ENCODE measurements at places on chromosomes 16 and 17. TPM values are rescaled to one million over a fixed set of nuclear protein-coding genes. Genes with fewer than 3 reads are reported as not detected.

The NHLRC4 gene
- polyA plus RNA-seq = 0.29 TPM

The CTRB1 gene
- not detected for polyA plus RNA-seq

The GRB7 gene
- polyA plus RNA-seq = not detected

DNA sequence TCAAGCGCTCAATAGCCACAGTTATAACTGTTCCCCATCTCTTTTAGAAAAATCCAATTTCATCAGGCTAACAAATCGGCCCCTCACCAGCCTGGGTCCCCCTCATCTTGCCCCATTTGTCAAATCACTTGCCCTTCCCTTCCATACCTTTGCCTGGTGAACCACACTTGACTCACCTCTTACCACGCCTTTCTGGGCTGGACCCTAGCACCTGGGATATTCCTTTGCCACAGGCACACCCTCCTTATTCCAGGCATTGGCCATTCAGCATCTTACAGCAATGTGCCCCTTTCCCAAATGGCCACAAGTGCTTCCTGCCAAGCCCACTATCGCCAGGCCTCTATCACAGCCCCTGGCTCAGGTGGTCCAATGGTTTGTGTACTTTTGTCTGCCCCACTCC, 14.9 kb downstream of the CMTM4 start:
- no peak overlapping the region for H3K27ac ChIP-seq
- H3K27me3 ChIP-seq = no peaks in the 10 kb centered on the region
- no peaks in the 10 kb centered on the region for H3K4me1 ChIP-seq
- H3K4me3 ChIP-seq = no peak overlapping the region
- no peaks in the 10 kb centered on the region for H3K36me3 ChIP-seq
- no peak for DNase-seq

DNA sequence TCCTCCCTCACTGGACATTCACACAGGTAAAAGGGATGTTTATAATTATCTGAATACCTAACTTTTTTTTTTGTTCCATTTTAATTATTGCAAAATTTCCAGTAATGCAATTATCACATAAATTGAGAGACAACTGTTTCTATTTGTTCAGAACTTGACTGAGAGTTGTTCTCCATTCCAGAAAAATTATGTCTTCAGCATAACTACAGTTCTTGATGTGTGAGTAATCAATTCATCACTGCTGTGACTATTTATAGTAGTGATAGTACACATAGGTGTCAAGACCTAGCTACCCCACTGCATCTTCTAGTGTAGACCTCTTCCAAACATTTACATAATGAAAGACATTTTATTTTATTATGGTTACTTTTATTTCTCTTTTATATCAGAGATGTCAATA, 5.8 kb upstream of the TNRC6A start:
- no peak overlapping the region for H3K27ac ChIP-seq
- no peak overlapping the region for H3K4me3 ChIP-seq
- no peak for DNase-seq
- peaks cover 1% of the 10 kb centered on the region for H3K4me1 ChIP-seq
- H3K36me3 ChIP-seq = no peaks in the 10 kb centered on the region

DNA sequence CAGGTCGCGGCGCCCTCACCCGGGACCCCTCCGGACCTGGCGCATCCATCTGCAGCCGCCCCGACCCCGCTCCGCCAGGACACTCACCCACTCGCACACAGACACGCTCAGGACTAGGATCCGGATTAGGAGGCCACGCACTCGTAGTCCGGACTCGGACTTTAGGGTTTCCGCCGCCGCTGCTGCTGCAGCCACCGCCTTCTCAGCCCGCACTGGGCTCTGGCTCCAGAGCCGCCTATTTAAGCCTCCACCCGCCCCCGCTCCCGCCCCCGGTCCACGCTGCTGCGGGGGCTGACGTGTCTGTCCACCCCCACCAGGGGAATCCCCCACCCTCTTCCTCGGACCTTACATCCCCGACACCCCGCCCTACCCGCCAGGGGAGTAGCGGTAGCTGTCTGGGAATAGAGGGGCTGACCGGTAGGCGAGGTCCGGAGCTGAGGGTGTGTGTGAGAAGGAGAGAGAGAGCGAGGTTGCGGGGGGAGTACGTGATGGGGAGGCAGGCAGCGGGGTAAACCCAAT, at the start of gene RRAD:
Gene RRAD, minus strand, starts transcription at position 214 of the 519 bp plus-strand sequence. CDS start 356 bp downstream, outside the sequence.
- peak within 1 kb of the TSS; percentile 1 for H3K4me3 ChIP-seq

DNA sequence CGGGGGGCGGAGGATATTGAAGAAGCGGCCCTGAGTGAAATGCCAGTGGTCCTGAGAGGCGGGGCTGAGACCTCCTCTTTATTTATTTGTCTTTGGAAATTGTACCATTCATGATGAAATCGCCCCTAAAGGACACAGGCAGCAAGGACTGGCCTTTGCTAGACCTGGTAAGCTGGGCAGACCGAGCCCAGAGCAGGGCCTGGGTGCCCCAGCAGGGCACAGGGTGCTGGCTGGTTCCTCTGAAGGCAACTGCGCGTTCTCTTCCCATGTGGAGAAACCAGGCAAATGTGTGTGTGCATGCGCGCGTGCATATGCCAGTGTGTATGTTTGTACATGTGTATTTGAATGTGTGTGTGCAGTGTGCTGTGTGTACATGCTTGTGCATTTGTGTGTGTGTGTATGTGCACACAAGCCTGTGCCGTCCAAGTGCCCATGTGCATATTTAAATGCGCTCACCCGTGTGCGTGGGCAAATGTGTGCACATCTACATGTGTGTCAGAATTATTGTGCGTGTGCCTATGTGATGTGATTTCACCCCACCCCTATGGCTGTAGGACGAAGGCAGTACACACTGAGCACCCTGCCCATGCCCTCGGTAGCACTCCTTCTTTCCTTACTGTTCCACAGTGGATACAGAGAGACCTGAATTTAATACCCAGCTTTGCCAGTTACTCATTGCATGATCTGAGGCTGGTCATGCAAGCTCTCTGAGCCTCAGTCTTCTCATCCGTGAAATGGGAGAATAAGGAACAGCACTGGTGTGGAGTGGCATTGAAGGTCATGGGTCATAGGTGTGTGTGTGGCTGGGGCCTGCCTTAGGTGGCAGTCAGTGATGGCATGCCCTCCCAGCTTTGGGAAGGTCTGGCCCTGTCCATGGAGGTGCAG, 105.2 kb downstream of the CMIP start:
- DNase-seq = no peak
- no peak overlapping the region for H3K4me3 ChIP-seq
- H3K27me3 ChIP-seq = no peaks in the 10 kb centered on the region
- peak overlapping the region; percentile 68 for H3K27ac ChIP-seq
- H3K36me3 ChIP-seq = no peaks in the 10 kb centered on the region
- peaks cover 67% of the 10 kb centered on the region for H3K4me1 ChIP-seq

GRCh38 chr17:50613007-50613992, 21.4 kb upstream of the ABCC3 start:
- no peak overlapping the region for H3K4me3 ChIP-seq
- no peak overlapping the region for H3K27ac ChIP-seq
- no peaks in the 10 kb centered on the region for H3K36me3 ChIP-seq
- DNase-seq = peak; percentile 17
- peaks cover 8% of the 10 kb centered on the region for H3K4me1 ChIP-seq
- H3K27me3 ChIP-seq = no peaks in the 10 kb centered on the region
